ENCODE measurements at places on chromosomes 11 and 22.

DNA sequence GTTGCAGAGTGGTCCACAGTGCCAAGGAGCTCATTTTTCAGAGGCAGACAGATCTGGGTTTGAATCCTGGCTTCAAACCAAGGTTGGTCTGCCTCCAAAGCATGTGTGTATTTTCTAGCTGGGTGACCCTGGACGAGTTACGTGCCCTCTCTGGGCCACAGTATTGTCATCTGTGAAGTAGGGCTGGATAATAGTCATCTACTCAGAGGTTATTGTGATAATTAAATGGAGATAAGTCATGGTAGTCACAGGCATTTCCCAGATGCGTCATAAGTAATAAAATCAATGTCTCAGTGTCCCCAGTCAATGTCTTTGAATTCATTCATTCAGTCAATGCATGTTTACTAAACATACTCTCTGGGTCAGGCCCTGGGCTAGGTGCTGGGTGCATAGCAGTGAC is 8.6 kb downstream of the OMP start:
- DNase-seq, result no peak

- no peak for DNase-seq
Measured at GRCh38 chr11:9095421-9095820, 4.0 kb upstream of the SCUBE2 start.

DNA sequence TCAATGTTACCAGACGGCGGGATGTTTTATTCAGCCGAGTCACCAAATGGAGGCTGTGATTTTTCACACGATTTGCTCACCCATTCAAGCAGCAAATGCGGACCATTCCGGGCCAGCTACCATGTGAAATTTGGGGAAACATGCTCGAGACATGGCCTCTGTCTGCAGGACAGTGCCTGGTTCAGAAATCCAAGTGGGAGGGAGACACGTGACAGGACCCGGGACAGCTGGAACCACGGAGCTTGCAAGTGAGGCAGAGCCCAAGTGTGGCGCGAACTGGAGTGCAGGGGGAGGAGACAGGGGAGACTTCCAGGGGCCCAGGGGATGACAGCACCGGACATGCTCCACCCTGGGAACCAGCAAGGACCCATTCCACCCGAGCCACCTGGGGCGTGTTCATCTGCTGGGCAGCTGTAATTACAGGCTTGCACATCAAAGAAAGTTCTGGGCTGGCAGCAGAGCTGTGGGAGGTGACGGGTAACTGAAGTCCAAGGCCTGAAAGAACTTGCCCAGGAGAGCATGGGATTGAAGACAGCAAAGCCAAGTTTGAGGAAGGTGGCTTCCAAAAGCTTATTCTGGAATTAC is 16.5 kb downstream of the CERK start:
- DNase-seq, result no peak

DNA sequence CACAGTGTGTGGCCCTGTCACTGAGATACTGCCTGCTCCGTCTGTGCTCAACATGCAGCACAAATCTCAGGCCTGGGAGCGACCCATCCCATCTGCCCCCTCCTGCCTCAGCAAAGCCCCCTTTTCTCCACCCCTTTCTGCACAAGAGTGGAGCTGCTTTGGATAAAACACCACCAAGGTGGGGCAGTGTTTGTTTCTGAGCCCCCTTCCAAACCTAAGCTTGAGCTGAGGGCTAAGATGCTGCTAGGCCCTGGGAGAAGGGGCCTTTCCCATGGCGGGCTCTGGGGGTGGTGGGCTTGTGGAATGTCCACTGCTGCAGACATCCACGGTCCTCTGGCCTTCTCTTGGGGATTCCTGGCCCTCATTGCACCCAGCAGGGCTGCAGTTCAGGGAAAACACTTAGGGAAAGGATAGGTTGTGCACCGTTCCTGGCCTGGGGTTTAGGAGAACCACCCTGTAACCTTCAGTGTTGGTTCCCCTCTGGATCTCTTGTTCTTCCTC is 594.1 kb downstream of the TBC1D22A start:
- DNase-seq, result no peak

GRCh38 chr11:126963115-126963514 is 37.5 kb downstream of the KIRREL3 start:
- no peak for DNase-seq

GRCh38 chr11:125525303-125525702 is 29.2 kb upstream of the FEZ1 start:
- DNase-seq, result no peak

DNA sequence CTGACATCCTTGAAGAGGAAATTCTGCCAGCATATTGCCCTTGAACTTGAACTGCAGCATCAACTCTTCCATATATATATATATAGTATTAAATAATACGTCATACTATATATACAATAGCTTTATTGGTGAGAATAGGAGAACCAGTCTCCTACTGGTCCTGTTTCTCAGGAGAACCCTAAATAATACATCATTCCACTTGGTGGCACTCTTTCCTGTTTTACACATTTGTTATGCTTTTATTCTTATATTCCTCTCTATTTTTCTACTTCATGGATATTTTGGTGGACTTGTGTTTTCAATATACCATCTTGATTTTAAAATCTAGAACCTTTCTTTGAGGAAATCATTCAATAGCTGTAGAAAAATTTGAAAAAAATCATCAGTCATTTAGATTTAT is 193.3 kb downstream of the TRPC6 start:
- no peak for DNase-seq

- DNase-seq, result no peak
Measured at GRCh38 chr11:72347691-72348090, 86.6 kb downstream of the CLPB start.

GRCh38 chr11:46694072-46694471 is 6.3 kb downstream of the ARHGAP1 start:
- DNase-seq, result no peak

DNA sequence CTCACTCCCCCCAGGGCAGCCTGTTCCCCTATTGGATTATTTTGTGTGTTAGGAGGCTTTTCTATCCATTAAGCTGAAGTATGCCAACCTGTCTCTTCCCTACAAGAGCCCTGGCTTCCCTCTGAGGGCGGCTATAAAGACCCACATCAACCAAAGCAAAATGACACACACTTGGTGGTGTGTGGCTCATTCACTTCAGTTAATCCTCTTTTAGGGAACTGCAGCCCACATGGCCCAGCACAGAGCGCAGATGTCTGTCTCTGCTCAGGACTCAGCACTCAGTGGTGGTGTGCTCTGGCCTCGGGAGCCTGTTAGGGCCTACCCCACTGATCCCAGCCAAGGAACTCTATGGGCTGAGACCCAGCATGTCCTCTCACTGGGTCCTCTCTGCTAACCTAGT is 32.2 kb upstream of the LRRC10B start:
- no peak for DNase-seq

GRCh38 chr22:27386186-27386585 is 415.4 kb downstream of the MN1 start:
- DNase-seq, result no peak

GRCh38 chr22:29073618-29074275 is 912 bp downstream of the KREMEN1 start:
- DNase-seq, result no peak

DNA sequence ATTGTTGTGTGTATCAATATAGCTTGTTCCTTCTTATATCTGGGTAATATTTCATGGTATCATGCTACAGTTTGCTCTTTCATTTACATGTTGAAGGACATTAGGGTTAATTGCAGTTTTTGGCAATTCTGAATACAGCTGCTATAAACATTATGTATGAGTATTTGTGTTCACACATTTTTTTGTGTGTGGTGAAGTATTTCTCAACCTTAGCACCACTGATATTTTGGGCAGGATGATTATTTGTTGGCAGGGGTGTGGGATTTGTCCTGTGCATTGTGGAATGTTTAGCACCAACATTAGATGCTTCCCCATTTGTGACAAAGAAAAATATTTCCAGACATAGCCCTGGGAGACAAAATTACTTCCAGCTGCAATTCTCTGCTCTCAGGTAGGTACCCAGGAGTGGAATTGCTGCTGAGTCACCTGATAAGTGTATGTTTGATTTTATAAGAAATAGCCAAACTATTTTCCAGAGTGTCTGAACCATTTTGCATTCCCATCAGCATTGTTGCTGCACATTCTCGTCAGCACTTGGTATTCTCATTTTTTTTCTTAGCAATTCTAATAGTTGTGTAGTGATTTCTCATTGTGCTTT is 128.2 kb downstream of the SNX19 start:
- no peak for DNase-seq

GRCh38 chr11:123206791-123207434 is 11.9 kb upstream of the CLMP start:
- DNase-seq, result no peak

DNA sequence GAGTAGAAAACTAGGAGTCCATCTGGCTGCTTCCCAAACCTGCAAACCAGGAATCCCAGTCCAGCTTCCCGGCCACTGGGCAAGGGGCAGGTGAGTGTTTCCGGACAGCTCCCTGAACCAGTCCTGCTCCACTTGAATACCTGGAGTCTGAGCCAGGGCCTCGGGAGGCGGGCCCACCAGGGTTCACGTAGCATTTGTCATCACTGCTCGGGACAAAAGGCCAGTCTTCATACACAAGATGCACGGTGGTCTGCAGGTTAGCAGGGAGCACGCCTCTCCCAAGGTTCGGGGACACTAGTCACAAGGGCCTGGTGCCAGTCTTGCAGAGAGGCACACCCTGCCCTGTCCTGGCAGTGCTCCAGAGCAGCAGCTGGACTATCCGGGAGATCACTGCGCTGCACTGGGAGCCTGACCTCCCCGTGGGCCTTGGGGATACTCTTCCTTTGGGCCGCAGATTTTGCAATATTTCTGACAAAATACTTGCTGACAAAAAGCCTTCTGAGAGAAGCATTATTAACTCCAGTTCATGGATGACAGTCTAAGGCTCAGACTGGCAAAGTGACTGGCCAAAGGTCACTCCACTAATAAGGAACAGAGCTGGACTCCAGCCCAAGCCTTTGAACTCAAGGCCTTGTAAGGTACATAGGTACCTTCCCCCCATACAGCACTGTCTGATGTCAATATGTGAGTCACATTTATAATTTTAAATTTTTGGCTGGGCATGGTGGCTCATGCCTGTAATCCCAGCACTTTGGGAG is 25.1 kb downstream of the CD6 start:
- no peak for DNase-seq

- no peak for DNase-seq
Measured at GRCh38 chr11:62747475-62748160, 6.3 kb downstream of the ZBTB3 start.

GRCh38 chr11:126416542-126417090 is 61.1 kb downstream of the ST3GAL4 start:
- DNase-seq, result peak; percentile 56

DNA sequence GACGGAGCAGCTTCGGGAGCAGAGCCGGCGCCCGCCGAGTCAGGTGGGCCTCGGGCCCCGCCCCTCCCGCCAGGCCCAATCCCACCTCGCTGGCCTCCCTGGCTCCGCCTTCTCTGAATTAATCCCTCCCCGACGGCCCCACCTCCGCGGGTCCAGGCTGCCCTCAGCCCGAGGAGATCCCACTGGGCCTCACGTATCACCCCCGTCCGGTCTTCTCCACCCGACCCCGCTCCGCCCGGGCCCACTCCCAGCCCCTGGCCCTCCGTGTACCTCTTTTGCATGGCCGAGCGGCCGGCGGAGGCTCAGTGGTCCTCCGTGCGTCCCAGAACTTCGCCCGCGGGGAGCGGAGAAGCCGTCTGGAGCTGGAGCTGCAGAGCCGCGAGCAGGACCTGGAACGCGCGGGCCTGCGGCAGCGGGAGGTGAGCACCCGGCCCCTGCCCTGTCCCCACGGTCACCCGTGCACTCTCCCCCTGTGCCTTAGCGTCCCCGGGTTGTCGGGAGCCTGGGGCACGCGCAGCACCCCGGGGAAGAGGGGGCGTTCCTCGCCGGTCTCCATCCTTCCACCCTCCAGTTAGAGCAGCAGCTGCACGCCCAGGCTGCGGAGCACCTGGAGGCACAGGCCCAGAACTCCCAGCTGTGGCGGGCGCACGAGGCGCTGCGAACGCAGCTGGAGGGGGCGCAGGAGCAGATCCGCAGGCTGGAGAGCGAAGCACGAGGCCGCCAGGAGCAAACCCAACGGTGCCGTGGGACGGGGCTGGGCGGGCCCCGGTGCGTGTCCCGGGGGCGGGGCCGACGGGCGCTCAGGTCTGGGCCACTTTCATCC is 2.2 kb upstream of the CD151 start:
- peak; percentile 46 for DNase-seq

GRCh38 chr11:88555018-88555828 is 217.7 kb upstream of the CTSC start:
- DNase-seq, result no peak

GRCh38 chr11:36601155-36601554 is 3.1 kb upstream of the RAG2 start:
- no peak for DNase-seq

- DNase-seq, result no peak
Measured at GRCh38 chr11:61805146-61805545, 11.7 kb downstream of the FADS1 start.

DNA sequence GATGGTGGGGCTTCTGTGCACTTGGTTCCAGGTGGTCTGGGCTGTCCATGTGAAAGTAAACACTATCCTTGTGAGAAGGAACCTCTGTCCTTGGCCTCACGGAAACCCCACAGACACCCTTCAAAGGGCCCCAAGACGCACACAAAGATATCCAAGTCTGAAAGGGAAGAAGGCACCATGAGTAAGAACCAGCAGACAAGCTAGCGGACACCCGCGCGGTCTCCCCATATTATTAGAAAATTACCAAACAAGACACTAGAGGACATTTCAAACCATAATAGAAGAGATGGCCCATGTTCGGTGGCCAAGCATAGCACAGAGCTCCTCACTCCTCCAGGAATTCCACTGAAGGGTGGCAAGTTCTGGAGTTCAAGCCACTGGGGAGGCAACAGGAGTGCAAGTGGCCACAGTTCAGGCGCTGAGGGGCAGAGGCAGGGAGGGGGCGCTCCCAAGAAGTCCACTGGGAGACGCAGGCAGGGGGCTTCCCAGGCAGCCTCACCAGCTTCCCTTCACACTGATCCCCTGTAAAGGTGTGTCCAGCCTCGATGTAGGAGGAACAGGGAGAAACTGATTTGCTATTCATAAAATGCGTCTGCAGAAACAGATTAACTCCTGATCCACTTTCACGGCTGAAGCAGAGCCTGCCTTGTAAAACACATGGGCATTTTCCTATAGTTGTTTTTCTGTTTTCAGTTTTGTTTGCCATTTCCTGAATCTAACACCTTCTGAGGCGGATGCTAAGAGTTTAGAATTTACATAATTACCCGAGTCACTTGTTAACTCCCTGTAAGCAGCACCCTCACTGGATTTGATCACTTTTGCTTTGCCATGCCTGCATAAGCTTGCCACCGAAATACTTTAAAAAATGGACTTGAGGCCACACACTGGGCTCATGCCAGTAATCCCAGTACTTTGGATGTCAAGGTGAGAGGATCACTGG is 9.1 kb upstream of the PPARA start:
- no peak for DNase-seq

DNA sequence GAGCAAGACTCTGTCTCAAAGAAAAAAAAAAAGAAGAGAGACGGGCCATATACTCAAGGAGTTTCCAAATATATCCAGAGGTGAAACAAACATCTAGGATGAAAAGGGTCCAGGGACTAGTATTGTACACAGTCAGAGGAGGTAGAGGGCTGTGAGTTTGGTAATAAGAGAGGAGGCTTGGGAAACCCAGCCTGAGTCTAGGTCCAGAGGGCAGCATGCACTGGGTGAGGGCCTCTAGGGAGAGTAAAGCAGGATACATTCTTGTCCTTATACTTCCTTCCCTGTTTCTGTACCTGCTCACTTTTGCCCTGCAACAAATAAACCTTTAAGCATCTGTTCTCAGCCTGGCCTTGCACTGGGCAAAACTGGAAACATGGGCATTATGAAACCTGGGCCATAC is 31.5 kb downstream of the STIM1 start:
- DNase-seq, result no peak
